ENCODE measurements at places on chromosomes 2 and 18.

DNA sequence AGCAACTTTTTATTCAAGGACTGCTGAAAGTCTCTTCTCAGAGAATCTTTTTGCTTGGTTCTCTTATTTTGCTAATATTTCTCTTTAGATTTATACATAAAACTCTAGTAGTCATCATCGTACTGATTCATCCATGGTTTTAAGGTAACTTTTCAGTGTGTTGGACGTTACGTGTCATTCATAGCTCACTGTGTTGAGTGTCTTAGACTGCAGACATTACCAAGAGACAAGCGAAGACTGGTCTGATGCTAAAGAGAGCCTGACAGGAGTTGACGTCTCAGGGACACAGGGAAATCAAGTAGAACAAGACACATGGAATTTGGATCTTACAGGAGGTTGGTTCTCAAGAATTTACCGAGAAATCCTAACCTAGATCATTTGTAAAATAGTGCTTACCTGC is 25.5 kb downstream of the RBM44 start:
- DNase-seq, result no peak

GRCh38 chr18:36650906-36651305 is 177.9 kb downstream of the TPGS2 start:
- DNase-seq, result no peak

DNA sequence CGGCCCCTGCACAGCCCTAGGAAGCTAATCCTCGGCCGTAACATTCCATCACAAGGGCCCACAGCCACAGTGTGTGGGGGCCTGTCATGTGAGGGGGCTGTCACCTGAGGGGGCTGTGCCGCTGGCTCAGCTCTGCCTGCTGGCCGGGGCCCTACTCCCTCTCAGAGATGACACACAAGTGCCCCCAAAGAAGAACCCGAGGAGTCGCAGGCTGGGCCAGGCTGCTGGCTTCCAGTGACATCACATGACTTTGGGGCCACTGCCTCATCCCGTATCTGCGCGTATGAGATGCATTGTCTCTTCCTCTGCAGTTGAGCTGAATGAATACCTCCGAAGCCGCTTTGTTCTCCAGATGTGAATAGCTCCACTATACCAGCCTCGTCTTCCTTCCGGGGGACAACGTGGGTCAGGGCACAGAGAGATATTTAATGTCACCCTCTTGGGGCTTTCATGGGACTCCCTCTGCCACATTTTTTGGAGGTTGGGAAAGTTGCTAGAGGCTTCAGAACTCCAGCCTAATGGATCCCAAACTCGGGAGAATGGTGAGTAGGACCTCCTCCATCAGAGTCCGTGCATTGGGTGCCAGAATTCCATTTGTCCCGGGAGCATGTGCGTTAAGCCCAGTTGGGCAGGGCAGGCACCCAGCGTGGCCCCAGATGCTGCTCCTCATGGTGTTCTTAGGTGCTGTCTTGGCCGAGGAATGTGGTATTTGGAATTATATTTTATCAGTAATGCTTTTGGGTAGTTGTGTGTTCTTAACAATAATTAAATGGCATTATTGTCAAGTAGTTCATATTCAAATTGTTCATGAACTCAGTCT is at the start of gene CNDP1:
TSS of gene CNDP1 (plus strand) at position 351 of the 820 bp plus-strand sequence. CDS start at position 519, 168 bp downstream.
- no peak for DNase-seq

DNA sequence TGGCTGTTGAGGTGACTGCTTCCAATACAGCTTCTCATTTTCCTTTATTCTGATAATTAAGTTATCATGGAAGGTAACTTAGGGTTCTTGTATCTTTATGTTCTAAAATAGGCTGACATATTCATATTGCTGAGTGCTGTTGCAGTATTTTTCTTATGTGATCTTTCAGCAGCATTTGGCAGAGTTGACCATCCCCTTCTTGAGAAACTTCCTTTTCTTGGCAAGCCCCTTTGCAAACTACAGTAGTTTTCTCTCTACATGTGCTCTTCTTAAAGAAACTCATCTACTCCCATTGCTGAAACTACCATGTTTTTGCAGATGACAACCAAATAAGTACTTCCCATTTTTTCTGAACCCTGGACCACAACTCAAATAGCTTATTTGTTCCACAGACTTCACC is 476.5 kb upstream of the TRIB2 start:
- no peak for DNase-seq

GRCh38 chr18:37716106-37716735 is 150.6 kb upstream of the CELF4 start:
- no peak for DNase-seq

DNA sequence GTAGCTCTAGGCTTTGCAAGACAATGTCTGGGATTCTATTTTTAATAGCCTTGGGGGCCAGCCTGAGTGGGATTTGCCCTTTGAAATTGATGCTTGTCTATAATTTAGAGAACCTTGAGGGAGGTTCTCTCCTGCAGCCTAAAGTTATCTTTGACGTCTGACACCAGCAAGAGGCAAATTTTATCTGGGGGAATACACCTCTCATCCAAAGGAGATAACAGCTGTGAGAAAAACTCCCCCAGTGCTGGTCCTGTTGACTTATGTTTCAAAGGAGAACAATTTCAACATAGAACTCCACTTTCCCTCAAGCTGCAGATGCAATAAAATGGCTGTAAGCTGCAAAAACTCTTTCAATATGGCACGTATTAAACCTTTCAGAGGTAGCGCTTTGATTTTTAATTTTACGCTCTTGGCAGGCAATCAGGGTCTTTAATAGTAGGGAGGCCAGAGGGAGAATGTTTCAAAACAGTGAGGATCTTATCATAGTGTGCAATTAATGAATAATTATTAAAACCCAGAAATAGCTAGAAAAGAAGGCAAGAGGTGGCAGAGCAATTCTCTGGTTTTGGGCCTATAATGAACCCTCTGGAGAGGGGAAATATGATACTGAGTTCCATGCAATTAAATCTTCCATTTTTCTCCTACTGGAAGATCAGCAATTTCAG is 62.4 kb downstream of the LYPD1 start:
- DNase-seq, result no peak

DNA sequence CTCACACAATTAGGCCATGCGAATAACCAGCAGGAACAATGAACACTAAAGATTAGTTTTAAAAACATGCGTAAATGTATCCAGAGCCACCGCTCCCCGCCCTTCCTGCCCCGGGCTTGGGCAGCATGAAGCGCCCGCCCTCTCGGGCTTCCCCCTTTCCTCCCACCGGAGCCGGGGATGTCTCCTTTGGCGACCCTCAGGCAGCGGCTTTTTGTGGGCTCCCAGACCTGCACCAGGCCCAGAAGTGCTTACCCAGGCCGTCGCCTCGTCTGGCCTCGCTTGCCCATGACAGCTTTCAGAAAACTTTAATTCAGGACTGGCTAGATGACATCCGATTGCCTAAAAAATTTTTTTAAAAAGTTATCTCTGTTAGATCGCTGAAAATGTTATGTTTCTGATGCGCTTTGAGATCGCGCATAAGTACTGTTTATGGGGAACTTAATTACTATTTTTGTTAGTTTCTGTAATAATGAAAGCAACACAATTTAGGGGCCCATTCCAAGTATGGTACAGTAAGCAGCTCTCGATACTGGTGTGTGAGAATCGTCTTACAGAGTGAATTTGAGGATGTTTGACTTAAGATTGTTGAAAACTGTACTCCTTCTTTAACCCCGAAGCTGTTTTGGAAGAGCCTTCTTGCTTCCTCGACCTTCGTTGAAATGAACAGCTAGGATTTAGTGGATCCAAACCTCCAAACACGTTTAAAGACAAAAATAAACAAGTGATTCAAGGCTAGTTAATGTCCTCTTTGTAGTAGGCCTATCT is 1.1 kb downstream of the MAP3K20 start:
- DNase-seq, result peak; percentile 79

DNA sequence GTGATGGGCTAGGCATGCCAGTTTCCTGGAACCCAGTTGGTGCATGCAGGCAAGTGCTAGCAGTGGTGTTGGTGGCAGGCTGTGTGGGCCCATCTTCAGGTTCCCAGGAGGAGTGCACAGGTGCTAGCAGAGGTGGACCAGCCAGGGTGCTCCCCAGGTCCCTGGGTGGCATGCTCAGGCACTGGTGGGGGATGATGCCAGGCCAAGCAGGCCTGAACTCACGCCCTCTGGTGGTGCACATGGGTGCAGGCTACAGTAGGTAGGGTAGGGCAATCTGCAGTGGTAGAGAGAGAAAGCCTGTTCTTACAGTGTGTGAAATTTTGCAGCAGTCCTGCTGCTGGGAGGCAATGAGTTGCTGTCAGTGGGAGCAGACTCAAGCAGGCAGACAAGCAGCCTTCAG is 1651.8 kb downstream of the DPP10 start:
- DNase-seq, result no peak

DNA sequence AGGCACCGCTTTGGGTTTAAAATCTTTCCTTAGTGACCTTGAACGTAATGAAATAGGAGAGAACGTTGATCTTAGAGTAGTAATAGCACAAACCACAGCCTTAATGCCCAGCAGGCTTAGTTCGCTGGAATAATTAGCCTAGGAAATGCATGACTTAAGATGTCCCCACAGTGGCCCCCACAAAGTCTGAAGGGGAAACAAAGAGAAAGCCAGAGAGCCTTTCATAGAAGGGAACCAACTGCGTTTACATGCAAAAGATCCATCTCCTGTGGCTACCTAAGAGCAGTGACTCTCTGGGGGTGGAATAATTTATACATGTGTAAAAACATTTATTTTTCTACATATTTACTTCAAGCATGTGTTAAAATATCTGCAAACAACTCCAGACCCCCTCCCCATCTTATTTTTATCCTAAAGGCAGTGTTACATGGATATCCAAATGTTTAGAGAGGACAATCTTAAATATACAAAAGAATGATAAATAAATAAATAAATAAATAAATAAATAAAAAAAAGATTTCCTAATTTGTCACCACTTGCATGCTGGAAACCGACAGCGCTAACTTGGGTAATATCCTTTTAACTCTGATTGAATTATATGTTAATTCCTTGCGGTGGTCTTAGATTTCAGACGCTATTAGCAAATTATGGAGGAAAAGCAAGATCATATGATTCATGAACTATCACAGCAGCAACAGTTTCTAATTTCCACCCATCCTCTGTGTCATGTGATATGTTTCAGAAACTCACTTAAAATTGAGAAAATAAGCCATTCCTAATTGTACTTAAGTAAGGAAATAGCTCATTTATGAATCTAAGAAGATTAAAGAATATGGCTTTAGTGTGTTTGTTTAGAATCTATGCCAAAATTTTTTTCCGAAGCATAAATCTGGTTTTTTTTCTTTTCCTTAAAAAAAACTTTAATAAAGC is 23.4 kb upstream of the CYP1B1 start:
- no peak for DNase-seq

- DNase-seq, result no peak
Observed at GRCh38 chr18:78368726-78369125, 610.9 kb upstream of the SALL3 start.

DNA sequence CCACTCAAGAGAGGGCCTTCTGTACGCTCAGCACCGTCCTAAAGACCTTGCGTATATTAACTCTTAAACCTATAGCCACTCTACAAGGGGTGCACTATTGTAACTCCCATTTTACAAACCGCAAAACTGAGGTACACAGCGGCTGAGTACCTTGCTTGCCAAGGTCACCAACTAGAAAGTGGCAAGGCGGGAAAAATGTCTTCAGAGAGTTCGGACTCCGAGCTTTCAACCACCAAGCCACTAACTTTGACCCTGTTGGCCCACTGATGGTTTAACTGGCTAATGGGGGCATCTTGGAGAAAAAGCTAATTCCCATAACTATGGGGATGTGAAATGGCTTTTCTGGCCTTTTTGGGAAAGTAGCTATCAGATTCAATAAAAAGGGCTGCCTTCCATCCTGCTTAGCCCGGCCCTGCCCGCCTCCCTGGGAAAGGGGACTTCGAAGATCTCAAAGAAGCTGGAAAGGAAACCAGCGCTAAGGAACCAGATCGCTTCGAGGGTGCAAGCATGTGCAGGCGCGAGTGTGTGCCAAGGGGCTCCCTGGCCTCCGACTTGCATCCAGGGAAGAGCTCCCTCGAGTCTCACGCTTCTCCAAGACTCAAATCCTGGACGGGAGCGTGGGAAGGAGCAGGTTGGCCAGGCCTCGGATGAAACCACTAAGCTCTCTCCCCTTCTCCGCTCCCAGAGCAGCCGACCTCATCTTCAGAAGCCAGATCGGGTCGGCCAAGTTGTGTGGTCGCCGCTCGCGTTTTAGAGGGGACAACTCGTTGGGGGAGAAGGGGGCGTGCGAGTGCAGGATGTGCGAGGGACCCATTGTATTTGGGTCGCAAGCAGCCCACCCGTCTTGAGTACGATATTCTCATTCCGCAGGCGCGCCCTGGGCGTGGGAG is 2.2 kb upstream of the SP5 start:
- DNase-seq, result no peak

GRCh38 chr2:127563458-127564428 is 28.3 kb downstream of the MYO7B start:
- DNase-seq, result no peak

- no peak for DNase-seq
Observed at GRCh38 chr2:222483513-222484039, 59.2 kb downstream of the SGPP2 start.

GRCh38 chr18:73164430-73164829 is 296.6 kb upstream of the NETO1 start:
- no peak for DNase-seq

DNA sequence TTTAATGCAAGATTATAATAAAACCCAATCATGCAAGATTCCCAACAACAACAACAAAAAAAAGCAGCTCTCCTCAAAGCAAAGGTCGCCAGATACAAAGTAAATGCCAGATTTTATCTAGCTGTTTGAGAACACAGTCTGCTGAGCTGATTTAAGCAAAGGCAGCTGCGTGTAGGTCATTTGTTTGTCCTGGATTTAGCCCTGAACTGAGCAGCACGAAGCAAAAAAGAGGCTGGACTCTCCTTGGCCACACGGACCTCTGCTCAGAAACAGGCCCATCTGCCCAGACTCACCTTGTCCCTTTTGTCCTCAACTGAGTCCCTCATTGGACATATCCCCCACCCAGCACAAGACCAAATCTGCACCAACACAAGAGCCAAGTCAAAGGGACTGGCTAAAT is 91.5 kb downstream of the PID1 start:
- DNase-seq, result no peak

- peak; percentile 42 for DNase-seq
Observed at GRCh38 chr2:231554748-231555545, 24.7 kb upstream of the NMUR1 start.

DNA sequence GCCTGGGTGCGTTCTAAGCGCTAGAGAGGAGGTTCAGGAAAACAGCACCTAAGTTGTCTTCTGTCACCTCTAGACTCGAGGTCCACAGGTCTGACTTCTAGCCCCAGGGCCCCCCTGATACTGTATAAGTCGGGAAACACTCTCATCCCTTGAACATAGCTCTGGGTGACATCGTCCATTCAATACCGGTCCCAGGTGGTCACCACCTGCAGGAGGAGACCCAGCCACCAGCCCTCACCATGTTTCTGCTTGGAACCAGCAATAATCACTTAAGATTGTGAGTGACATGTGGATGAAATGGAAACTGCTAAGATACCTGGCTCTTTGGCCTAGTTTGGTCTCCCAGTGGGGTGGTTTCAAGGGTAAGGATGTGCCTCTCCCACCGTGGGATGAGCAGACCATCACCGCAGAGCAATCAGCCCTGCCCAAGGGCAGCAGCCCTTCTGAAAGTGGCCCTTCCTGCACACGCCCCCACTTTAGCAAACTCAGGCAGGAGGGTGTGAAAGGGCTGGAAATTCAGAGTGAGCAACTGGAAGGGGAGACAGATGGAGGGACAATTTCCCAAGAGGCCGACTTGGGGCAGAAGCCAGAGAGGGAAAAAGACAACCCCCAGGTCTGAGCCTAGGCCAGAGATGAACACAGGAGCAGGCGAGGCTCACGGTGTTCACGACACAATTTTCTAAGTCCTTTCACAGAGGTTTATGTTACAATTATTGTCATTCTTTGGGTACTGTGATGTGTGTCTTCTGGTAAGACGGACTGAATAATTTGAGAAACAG is 95.2 kb downstream of the ZNF516 start:
- DNase-seq, result no peak

Measured in endothelial cell of umbilical vein (primary cell).